Ovary (tissue), 10 donors: ENCODE measurements at places on chromosomes 16 and 17. TPM values are rescaled to one million over a fixed set of nuclear protein-coding genes. Genes with fewer than 3 reads are reported as not detected.

ULK2 gene
- polyA plus RNA-seq: 13.8 TPM

DNA sequence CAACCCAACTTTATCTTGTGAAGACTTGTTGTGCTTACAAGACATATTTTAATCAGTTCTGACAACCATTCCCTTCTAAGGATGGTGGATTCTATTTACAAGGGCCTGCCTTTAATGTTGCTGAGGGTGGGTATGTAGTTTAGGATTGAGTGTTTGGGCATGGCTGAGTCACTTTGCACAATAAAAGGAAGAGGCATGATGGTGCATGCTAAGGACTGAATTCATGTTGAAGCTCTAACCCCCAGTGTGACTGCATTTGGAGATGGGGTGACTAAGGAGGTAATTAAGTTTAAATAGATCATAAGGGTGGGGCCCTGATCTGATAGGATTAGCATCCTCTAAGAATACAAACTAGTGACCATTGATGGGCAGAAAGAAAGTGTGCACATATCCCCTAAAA is 196.1 kb upstream of the HS3ST3A1 start:
- no peaks in the 10 kb centered on the region for H3K27me3 ChIP-seq
- H3K4me3 ChIP-seq: no peak overlapping the region
- H3K4me1 ChIP-seq: no peaks in the 10 kb centered on the region
- DNase-seq: no peak

- no peaks in the 10 kb centered on the region for H3K4me1 ChIP-seq
- no peaks in the 10 kb centered on the region for H3K36me3 ChIP-seq
Observed at GRCh38 chr17:48123111-48123510, 15.5 kb downstream of the SNX11 start.

DNA sequence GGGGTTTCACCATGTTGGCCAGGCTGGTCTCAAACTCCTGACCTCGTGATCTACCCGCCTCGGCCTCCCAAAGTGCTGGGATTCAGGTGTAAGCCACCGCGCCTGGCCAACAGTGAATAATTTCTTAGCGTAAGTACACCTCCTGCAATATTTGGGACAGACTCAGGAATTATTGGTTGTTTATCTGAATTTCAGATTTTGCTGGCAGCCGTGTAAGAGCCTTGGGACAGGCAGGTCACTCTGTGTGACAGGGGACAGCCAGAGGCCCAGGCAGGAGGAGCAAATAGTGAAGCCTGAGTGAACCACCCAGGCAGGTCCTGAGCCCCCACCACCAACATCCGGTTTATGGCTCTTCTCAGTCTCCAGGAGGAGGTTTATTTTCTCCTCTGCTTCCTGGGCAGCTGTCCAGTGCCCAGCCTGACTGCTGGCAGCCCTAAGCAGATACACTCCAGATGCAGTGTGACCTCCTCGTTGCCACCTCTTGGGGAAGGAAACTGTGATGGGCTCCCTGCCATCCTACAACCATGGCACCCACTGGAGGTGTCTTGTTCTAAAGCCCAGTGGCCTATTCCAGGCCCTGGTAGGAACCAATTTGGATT is 26.2 kb upstream of the ADORA2B start:
- H3K4me3 ChIP-seq: no peak overlapping the region
- DNase-seq: no peak

DNA sequence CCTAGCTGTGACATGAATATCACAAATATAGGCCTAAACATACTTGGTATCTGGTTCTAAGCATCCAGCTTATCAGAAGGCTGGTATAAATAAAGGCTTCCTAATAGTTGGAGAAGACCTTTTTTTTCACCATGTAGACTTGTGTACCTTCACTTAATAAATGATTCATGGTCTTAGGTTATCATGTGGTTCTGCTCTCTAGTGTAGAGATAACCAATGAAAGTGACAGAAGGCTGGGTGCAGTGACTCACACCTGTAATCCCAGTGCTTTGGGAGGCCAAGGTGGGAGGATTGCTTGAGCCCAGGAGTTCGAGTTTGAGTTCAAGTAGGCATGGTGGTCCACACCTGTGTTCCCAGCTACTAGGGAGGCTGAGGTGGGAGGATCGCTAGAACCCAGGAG is 3.1 kb downstream of the DDX19A start:
- H3K4me3 ChIP-seq: no peak overlapping the region
- H3K27ac ChIP-seq: no peak overlapping the region
- H3K4me1 ChIP-seq: peaks cover 7% of the 10 kb centered on the region

DNA sequence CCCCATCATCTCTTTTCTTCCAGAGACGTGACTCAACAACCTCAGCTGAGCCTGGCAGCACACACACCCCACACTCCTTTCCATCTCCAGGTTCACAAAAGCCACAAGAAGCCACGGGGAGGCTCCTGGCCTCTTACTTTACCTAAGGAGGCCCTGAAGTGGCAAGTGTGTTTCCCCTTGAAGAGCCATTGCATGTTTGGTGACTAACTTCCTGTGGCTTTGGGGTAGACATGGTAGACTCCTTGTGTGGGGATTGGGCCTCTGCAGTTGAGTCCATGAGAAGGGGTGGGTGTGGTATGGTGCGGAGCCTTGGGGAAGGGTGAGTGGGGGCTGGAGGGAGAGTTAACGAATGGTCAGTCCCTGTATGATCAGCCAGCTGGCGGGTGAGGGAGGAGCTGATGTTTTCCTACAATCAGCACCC is 24.2 kb downstream of the SAP30BP start:
- H3K4me3 ChIP-seq: no peak overlapping the region
- no peak for DNase-seq
- H3K36me3 ChIP-seq: no peaks in the 10 kb centered on the region
- no peaks in the 10 kb centered on the region for H3K27me3 ChIP-seq
- H3K4me1 ChIP-seq: no peaks in the 10 kb centered on the region

DNA sequence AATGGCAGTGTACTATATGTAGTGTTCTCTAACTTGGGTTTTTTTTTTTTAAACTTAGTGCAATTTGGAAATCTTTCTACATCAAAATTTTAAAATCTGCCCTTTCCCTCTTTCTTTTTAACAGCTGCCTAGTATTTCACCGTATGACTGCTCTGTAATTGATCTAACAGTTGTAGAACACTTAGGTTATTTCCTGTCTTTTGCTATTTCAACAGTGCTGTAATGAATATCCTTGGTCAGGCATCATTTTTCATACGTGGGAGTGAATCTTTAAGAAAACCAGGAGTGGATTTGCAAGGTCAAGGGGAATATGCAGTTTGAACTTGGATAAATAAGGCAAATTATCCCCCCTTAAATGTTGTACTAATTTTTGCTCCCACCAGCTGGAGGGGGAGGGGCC is 3.8 kb downstream of the NLRC5 start:
- no peak overlapping the region for H3K4me3 ChIP-seq
- H3K27ac ChIP-seq: no peak overlapping the region
- no peaks in the 10 kb centered on the region for H3K27me3 ChIP-seq
- no peaks in the 10 kb centered on the region for H3K36me3 ChIP-seq
- H3K4me1 ChIP-seq: peaks cover 13% of the 10 kb centered on the region

DNA sequence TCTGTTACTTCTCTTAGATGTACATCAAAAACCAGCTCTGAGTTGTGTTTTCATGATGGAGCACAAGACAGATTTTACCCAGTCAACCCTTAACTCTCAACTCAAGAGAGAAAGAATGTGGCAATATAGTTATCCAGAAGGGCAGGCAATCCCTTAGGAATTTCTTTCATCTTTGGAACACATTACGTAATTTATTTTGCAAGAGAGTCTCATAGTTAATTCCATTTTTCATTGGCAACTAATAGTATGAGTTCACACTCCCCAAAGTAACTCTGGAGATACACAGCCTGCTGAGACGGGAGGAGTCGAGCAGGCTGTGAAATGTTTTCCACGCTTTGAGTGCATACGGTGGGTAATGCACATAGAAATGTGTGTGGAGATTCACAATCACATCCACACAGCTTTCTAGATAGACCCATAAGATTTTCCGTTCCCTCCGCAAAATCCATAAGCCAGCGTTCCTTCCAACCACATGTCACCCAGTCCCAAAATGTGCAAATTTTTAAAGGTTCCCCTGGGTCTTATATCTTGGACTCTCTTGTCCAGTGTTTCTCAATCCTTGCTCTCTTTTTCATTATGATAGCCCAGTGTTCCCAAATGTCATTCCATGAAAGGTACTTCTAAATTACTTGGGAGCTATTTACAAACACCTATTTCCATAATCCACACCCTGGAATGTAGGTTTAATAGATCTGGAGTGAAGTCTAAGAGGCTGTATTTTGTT is 8.4 kb upstream of the CDRT4 start:
- H3K27me3 ChIP-seq: no peaks in the 10 kb centered on the region
- H3K4me3 ChIP-seq: no peak overlapping the region
- H3K4me1 ChIP-seq: no peaks in the 10 kb centered on the region
- H3K36me3 ChIP-seq: no peaks in the 10 kb centered on the region

DNA sequence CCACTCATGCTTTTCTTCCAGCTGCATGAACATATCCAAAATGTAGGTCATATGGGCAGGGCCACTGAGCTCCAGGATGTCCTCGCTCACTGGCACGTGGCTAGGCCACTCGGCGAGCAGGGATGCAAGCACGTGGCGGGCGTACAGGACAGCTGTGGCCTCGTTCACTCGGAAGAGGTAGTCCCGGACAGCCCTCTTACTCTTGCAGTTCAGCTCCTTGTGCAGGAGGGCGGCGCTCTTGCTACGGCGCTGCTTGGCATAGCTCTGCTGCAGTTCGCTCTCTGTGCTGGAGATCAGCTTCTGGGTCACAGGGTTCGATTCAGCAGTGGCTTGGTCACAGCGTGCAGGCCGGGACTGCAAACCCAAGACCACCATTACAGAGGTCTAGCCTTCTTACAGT is 53.1 kb upstream of the ATP2A3 start:
- no peaks in the 10 kb centered on the region for H3K36me3 ChIP-seq
- no peaks in the 10 kb centered on the region for H3K4me1 ChIP-seq
- no peaks in the 10 kb centered on the region for H3K27me3 ChIP-seq
- DNase-seq: no peak
- no peak overlapping the region for H3K4me3 ChIP-seq

- peak overlapping the region; percentile 85 for H3K27ac ChIP-seq
- peaks cover 2% of the 10 kb centered on the region for H3K4me1 ChIP-seq
- no peaks in the 10 kb centered on the region for H3K27me3 ChIP-seq
- no peak for DNase-seq
- H3K36me3 ChIP-seq: no peaks in the 10 kb centered on the region
Observed at GRCh38 chr17:31093866-31094599, 744 bp upstream of the NF1 start.

DNA sequence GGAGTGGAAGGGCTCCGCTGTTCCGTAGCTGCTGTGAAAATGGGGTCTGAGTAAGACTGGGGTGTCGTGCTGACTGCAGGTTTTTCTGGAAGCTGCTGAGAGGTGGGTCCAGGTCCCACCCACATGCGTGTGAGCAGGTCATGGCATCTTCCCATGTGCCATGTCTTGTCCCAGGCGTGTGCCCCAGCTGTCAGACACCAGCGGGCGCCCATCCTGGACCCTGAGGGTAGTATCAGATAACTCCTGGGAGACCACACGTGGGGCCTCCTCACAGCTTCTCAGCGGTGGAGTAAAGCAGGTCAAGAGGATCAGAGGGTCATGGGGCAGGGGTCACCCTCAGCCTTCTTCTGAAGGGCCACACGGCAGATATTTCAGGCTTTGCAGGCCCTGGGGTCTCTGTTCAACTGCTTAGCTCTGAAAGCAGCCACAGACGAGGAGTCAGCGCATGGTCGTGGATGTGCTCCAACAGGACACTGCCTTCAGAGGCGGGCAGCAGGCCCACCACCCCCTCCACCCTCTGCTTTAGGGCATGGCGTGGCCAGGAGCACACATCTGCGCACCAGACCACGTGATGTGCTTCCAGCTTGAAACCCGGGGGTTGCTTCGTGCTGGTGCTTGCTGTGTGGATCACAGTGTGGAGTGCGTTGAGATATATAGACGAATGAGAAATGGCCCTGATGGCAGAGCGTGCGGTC is 68.7 kb downstream of the BANP start:
- H3K4me1 ChIP-seq: peaks cover 3% of the 10 kb centered on the region
- no peaks in the 10 kb centered on the region for H3K36me3 ChIP-seq
- H3K4me3 ChIP-seq: no peak overlapping the region
- no peaks in the 10 kb centered on the region for H3K27me3 ChIP-seq
- H3K27ac ChIP-seq: no peak overlapping the region

DNA sequence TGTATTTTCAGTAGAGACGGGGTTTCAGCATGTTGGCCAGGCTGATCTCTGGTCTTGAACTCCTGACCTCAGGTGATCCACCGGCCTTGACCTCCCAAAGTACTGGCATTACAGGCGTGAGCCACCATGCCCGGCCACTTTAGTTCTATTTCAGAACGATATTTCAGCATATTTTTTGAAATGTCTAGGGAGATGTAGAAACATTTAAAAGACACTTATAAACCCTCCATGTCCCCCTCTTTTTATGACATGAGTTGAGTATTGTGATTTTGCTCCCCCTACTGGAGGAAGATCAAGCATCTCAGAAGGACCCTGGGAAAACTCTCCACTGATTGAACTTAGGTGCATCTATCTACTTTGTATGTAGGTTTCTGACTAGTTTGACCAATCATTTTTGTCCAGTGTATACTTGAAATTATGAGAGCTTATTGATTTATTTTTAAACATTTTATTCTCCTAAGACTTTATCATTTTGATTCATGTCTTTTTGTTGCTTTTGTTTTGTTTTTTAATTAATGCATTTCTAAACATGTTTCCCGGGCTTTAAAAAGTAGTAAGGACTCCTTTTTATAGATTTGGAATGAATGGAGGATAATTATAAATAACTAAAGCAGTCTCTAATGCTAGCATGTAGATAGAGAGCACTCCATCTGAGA is 105.1 kb downstream of the CHD9 start:
- H3K27me3 ChIP-seq: no peaks in the 10 kb centered on the region
- H3K4me1 ChIP-seq: no peaks in the 10 kb centered on the region
- H3K36me3 ChIP-seq: no peaks in the 10 kb centered on the region
- no peak for DNase-seq
- H3K27ac ChIP-seq: no peak overlapping the region
- no peak overlapping the region for H3K4me3 ChIP-seq

GRCh38 chr16:72620853-72621252 is 427.1 kb downstream of the ZFHX3 start:
- no peak overlapping the region for H3K4me3 ChIP-seq
- no peaks in the 10 kb centered on the region for H3K36me3 ChIP-seq

GRCh38 chr16:5430598-5430997 is 333.0 kb upstream of the EEF2KMT start:
- H3K27me3 ChIP-seq: no peaks in the 10 kb centered on the region
- H3K27ac ChIP-seq: no peak overlapping the region
- H3K36me3 ChIP-seq: no peaks in the 10 kb centered on the region
- H3K4me3 ChIP-seq: no peak overlapping the region

- H3K4me3 ChIP-seq: peak overlapping the region; percentile 64
- DNase-seq: no peak
- H3K4me1 ChIP-seq: peaks cover 4% of the 10 kb centered on the region
- H3K27ac ChIP-seq: peak overlapping the region; percentile 92
Observed at GRCh38 chr17:60391471-60392041, 377 bp downstream of the USP32 start.
